ENCODE measurements at places on chromosomes 11 and 22. TPM values are rescaled to one million over a fixed set of nuclear protein-coding genes. Genes with fewer than 3 reads are reported as not detected.

DNA sequence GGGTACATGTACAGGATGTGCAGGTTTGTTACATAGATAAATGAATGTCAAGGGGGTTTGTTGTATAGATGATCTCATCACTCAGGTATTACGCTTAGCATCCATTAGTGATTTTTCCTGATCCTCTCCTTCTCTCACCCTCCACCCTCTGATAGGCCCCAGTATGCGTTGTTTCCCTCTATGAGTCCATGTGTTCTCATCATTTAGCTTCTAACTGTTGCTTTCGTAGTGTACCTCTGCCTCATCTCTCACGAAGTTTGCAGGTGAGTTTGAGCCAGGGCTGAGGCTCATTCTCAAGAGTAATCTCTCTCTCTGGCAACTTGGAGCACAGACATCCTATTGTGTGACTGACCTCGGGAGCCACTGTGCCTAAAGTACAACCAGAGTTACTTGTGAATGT lies 4.7 kb upstream of the HBE1 start:
- H3K27ac ChIP-seq, result no peak overlapping the region
- no peaks in the 10 kb centered on the region for H3K27me3 ChIP-seq
- DNase-seq, result no peak
- H3K36me3 ChIP-seq, result no peaks in the 10 kb centered on the region
- H3K4me3 ChIP-seq, result no peak overlapping the region
- no peaks in the 10 kb centered on the region for H3K4me1 ChIP-seq

DNA sequence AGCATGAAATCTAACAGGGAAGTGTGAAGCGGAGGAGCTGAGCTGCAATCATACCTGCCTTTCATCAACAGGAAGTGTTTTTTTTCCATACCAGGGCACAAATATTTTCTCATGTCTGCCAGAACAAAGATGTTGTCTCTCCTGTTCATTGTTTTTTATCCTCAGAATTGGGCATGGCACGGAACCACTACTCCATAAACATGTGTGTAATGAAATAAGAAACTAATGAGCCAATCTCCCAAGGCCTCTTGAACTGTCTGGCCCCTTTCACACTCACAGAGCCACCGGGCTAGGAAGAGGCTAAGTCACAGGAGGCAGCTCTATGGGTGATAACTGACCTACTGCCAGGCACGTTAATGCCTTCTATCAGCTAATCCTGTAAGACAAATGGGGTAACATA lies 124.4 kb downstream of the ETS1 start:
- H3K4me3 ChIP-seq, result no peak overlapping the region
- DNase-seq, result no peak
- peaks cover 12% of the 10 kb centered on the region for H3K4me1 ChIP-seq
- H3K27me3 ChIP-seq, result no peaks in the 10 kb centered on the region
- peak overlapping the region; percentile 33 for H3K27ac ChIP-seq

- no peak for DNase-seq
- peaks cover 35% of the 10 kb centered on the region for H3K4me1 ChIP-seq
- H3K4me3 ChIP-seq, result no peak overlapping the region
- no peaks in the 10 kb centered on the region for H3K36me3 ChIP-seq
Measured at GRCh38 chr11:76369406-76369805, 11.5 kb downstream of the THAP12 start.

- H3K27ac ChIP-seq, result no peak overlapping the region
- no peak for DNase-seq
- H3K4me3 ChIP-seq, result no peak overlapping the region
- no peaks in the 10 kb centered on the region for H3K27me3 ChIP-seq
- H3K4me1 ChIP-seq, result no peaks in the 10 kb centered on the region
- H3K36me3 ChIP-seq, result no peaks in the 10 kb centered on the region
Measured at GRCh38 chr11:15106201-15106965, 8.3 kb upstream of the INSC start.

GRCh38 chr22:26433805-26434204 lies 4.7 kb downstream of the ASPHD2 start:
- H3K27ac ChIP-seq, result no peak overlapping the region
- H3K36me3 ChIP-seq, result no peaks in the 10 kb centered on the region
- no peak overlapping the region for H3K4me3 ChIP-seq
- peaks cover 11% of the 10 kb centered on the region for H3K27me3 ChIP-seq
- DNase-seq, result no peak

GRCh38 chr11:59614277-59615119 lies 1.1 kb downstream of the OSBP start:
- H3K27me3 ChIP-seq, result no peaks in the 10 kb centered on the region
- H3K4me3 ChIP-seq, result peak overlapping the region; percentile 92
- peak overlapping the region; percentile 98 for H3K27ac ChIP-seq
- H3K4me1 ChIP-seq, result peaks cover 46% of the 10 kb centered on the region
- DNase-seq, result no peak

- DNase-seq, result no peak
- H3K4me3 ChIP-seq, result no peak overlapping the region
- H3K36me3 ChIP-seq, result no peaks in the 10 kb centered on the region
- no peak overlapping the region for H3K27ac ChIP-seq
- H3K27me3 ChIP-seq, result no peaks in the 10 kb centered on the region
Measured at GRCh38 chr11:130804306-130805076, 111.8 kb downstream of the SNX19 start.

DNA sequence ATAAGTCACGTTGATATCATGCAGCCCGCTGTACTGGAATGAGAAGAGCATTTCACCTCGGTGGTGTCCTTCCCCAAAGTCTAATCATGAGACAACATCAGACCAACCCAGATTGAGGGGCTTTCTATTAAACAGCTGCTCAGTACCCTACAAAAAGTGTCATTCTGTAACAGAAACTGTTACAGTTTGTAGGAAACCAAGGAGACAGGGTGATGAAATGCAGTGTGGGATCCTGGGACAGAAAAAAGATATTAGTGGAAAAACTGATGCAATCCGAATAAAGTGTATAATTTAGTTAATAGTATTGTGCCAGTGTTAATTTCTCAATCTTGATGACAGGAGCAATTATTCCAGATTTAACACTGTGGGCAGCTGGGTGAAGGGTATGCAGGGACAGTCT lies 128.0 kb downstream of the MICAL2 start:
- peaks cover 19% of the 10 kb centered on the region for H3K4me1 ChIP-seq
- no peaks in the 10 kb centered on the region for H3K27me3 ChIP-seq
- no peak for DNase-seq
- H3K27ac ChIP-seq, result no peak overlapping the region
- no peaks in the 10 kb centered on the region for H3K36me3 ChIP-seq

GRCh38 chr11:64621283-64622019 lies 30.4 kb downstream of the SLC22A12 start:
- H3K36me3 ChIP-seq, result no peaks in the 10 kb centered on the region
- no peak overlapping the region for H3K27ac ChIP-seq
- H3K4me1 ChIP-seq, result no peaks in the 10 kb centered on the region
- no peaks in the 10 kb centered on the region for H3K27me3 ChIP-seq

DNA sequence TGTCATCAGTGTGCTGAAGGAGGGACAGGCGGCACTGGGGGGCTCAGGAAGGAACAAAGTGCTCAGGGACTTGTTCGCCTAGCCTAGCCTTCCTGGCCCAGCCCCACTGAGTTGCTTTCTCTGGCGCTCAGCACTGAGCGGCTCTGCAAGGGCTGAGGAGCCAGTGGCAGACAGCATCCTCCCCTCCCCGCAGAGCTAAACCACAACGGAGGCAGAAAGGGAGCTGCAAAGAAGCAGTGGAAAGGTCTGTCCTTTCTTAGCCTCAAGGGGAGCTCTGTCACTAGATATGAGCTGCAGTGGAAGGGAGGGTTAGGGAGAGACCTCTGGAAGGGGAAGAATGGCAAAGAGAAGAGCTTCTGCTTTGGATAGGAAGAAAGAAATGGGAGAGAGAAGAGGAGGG lies 89.7 kb upstream of the PHOX2A start:
- no peak overlapping the region for H3K4me3 ChIP-seq
- no peak overlapping the region for H3K27ac ChIP-seq
- H3K4me1 ChIP-seq, result peaks cover 20% of the 10 kb centered on the region
- H3K36me3 ChIP-seq, result no peaks in the 10 kb centered on the region
- H3K27me3 ChIP-seq, result no peaks in the 10 kb centered on the region

DNA sequence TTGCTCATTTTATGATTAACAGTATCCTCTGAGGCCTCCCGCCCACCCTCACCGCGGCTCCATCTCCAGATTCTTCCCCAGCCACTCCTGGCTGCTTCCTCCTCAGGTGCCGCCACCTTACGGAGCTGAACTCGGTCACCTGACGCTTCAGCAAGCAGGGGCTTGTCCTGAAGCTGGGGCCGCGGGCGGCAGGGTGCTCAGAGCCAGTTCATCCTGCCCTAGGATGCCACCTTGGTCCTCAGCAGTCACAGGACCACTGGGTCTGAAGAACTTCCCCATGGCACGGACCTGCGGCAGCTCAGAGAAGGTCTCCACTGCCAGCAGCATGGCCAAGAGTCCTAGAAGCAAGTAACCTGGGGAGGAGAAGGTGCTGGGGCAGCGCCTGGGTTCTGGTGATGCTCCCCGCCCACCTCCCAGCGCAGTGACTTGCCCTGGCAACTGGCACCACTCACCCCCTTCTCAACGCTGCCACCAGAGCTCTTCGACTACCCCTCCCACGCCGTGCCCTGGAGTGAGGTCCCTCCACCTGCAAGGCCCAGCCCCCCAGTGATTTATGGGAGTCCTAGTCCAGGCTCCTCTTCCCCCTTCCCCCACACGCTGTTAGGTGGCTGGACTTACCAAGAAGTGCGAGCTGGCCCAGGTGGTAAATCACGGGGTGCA lies 2.6 kb downstream of the KCNK7 start:
- no peaks in the 10 kb centered on the region for H3K27me3 ChIP-seq
- DNase-seq, result no peak
- H3K36me3 ChIP-seq, result peaks cover 3% of the 10 kb centered on the region
- H3K4me1 ChIP-seq, result peaks cover 59% of the 10 kb centered on the region

GRCh38 chr11:8834379-8834778 lies 76.6 kb upstream of the AKIP1 start:
- DNase-seq, result no peak
- no peaks in the 10 kb centered on the region for H3K27me3 ChIP-seq
- no peak overlapping the region for H3K27ac ChIP-seq
- no peaks in the 10 kb centered on the region for H3K36me3 ChIP-seq
- peaks cover 15% of the 10 kb centered on the region for H3K4me1 ChIP-seq

DNA sequence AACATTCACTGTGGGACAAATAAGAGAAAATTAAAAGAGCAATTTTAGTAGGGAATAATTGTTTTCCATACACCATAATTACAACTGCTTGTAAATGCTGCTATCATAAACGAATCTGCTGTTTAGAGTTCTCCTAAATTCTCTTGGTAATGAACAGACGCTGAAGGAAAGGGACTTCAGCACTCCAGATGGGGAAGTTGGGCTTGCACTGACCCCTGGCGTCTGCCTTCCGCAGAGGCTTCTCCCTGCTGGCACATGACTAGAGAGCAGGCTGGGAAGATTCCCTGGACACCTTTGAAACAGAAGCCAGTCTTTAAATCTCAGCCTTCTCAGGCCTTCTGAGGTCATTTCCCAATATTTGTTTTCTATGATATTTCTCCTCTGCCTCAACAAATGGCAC lies 84.1 kb downstream of the NXPE2 start:
- no peak overlapping the region for H3K4me3 ChIP-seq
- H3K4me1 ChIP-seq, result no peaks in the 10 kb centered on the region
- peak; percentile 87 for DNase-seq
- no peaks in the 10 kb centered on the region for H3K36me3 ChIP-seq

DNA sequence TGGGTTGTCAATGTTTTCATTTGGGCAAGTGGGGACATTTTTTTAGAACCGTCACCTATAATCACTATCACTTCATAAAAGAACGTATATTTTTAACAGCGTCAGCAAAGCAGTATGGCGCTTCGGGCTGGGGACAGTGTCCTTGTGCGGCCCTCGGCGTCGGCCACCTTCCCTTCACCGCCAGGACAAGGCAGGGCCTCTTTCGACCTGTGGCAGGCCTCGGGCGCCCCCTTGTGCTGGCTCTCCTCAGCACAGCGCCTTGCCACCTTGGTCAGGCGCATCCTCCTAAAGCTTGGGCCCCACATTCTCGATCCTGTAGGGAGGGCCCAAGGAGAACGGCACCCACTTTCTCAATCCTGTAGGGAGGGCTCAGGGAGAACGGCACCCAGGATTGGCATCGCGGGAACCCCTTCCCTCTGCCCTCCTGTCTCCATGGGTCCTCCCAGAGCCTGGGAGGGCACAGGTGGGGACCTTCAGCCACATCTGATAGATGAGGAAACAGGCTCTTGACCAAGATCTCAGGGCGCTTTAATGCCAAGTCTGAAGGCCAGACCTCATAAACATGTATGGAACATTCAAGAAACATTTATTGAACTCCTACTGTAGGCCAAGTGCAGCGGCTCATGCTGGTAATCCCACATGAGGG lies 11.5 kb upstream of the FADD start:
- no peak overlapping the region for H3K27ac ChIP-seq
- H3K27me3 ChIP-seq, result no peaks in the 10 kb centered on the region
- DNase-seq, result peak; percentile 74
- no peaks in the 10 kb centered on the region for H3K36me3 ChIP-seq
- no peaks in the 10 kb centered on the region for H3K4me1 ChIP-seq

DNA sequence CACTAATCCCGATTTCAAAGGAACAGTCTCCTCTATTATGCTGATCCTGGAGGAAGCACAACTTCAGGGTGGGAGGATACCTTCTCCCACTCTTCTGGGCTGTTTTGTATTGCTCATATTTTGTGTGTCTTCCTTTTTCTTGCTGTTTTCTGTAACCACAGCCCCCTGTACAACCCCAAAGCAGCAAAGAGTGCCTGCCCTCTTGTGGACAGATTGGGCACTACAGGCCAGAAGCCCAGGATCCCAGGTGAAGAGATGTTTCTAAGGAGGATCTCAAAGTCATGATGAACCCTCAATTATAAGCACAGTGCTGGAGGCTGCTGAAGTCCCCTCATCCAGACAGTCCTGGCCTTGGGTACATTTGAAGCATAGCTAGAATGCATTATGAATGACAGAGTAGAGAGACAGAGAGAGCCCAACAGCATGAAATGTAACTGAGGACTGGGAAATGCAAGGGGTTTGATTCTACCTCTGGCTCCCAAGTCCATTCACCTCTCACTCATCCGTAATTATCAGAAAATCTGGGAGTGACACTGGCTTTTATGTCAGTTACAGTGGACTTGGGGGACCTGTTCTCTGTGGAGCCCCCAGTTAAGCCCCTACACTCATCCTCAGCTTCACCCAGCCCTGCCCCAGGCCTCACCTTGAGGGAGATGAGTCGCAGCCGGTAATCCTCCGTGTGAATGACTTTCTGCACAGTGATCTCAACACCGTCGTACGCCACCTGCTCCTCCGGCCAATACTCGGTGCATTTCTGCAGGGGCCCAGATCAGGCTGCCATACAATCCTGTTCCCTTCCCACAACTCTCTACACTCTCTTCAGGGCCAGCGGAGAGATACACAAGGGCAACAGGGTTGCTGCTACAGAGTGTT lies 6.2 kb upstream of the IGSF22 start:
- H3K27ac ChIP-seq, result no peak overlapping the region
- H3K4me1 ChIP-seq, result no peaks in the 10 kb centered on the region
- H3K27me3 ChIP-seq, result no peaks in the 10 kb centered on the region
- peak; percentile 58 for DNase-seq
- no peaks in the 10 kb centered on the region for H3K36me3 ChIP-seq

ZBTB16 gene
- 89.8 TPM for polyA plus RNA-seq

PRDM10 gene
- polyA plus RNA-seq, result 2.9 TPM

TMEM121B gene
- polyA plus RNA-seq, result 0.14 TPM

PKDREJ gene
- 0.03 TPM for polyA plus RNA-seq

MPST gene
- polyA plus RNA-seq, result 67.2 TPM

PHETA2 gene
- 2.3 TPM for polyA plus RNA-seq

MS4A3 gene
- 0.03 TPM for polyA plus RNA-seq

DTX4 gene
- 0.65 TPM for polyA plus RNA-seq

EHD1 gene
- 174 TPM for polyA plus RNA-seq

KCNJ1 gene
- not detected for polyA plus RNA-seq

OR51A7 gene
- not detected for polyA plus RNA-seq

HORMAD2 gene
- not detected for polyA plus RNA-seq

SLC22A12 gene
- polyA plus RNA-seq, result not detected

SLC22A6 gene
- polyA plus RNA-seq, result not detected

THRSP gene
- polyA plus RNA-seq, result 0.61 TPM

PATE4 gene
- not detected for polyA plus RNA-seq

MAPK8IP2 gene
- polyA plus RNA-seq, result 0.22 TPM

SERHL2 gene
- polyA plus RNA-seq, result 0.96 TPM

GAL3ST1 gene
- 0.63 TPM for polyA plus RNA-seq
